ENCODE measurements at places on chromosomes 1 and 21. TPM values are rescaled to one million over a fixed set of nuclear protein-coding genes. Genes with fewer than 3 reads are reported as not detected.

GRCh38 chr1:99788896-99789295, 22.5 kb upstream of the FRRS1 start:
- DNase-seq, result no peak

DNA sequence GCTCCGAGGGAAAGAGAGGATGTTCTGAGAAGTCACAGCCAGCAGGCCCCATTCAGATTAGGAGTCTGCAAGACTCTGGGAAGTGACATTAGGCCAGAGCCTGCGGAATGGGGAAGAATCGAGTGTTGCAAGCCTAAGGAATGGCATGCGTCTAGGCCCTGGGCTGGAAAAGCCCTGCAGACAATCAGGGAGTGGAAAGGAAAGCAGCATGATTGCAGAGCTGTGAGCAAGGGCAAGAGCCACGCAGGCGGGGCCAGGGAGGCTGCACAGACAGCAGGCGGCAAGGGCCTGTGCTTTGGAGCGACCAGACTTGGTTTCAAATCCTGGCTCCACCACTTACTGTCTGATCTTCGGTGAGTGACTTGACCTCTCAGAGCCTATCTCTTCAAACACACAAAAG, 118.2 kb downstream of the RRAGC start:
- no peak for DNase-seq

The VCAM1 gene
- total RNA-seq, result 0.05 TPM

GRCh38 chr1:212228076-212228475, 57.1 kb upstream of the PPP2R5A start:
- no peak for DNase-seq

DNA sequence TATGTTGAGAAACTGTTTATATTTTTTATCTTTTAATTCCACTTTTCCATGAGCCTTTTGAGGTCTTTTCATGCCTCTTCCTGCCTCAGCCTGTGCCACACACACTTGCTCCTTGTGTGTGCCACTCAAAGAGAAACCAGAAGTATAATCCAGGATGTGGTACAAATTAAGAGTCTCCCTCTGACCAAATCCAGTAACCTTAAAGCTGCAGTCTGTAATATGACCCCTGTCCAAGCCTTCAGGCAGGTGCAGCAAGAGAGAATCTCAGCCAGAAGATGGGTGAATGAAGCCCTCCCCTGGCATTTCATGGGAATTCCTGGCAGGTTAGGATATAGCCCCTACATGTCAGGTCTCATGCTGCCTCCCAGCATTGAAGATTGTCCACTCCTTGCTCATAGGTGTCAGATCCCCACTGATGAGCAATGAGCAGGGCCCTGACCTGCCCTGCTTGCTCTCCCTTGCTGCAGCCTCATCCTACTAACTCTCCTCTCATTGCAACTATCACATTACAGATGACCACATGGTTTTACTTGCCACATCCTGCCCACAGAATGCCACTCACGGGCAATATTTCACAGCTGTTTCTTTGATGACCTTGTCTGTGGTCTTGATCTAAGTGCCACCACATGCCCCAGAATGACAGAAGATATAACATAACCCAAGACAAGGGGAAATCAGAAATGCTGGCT, 169.3 kb downstream of the SEC16B start:
- peak; percentile 32 for DNase-seq

The CLCA1 gene
- total RNA-seq, result not detected

DNA sequence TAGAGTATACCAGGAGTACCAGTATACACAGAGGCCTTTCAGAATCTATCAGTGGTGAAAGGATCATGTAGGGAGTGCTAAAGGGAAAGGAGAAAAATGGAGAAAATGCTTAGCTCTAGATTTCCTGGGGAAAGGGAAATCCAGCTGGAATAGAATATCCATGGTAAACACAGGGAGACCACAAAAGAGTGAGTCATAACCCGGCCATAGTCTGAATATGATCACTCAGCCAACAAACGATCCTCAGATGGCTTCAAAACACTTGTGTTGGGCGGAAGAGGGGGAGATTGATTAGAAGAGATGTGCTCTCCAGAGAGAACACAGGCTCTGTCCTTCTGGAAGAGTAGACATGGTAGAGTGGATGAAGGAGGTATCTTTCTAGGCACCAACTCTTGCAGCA, 180.6 kb downstream of the PAPPA2 start:
- DNase-seq, result peak; percentile 26

The CFAP57 gene
- 0.98 TPM for total RNA-seq

The PLA2G2C gene
- total RNA-seq, result not detected

GRCh38 chr1:203516906-203517305, 23.0 kb downstream of the OPTC start:
- no peak for DNase-seq

DNA sequence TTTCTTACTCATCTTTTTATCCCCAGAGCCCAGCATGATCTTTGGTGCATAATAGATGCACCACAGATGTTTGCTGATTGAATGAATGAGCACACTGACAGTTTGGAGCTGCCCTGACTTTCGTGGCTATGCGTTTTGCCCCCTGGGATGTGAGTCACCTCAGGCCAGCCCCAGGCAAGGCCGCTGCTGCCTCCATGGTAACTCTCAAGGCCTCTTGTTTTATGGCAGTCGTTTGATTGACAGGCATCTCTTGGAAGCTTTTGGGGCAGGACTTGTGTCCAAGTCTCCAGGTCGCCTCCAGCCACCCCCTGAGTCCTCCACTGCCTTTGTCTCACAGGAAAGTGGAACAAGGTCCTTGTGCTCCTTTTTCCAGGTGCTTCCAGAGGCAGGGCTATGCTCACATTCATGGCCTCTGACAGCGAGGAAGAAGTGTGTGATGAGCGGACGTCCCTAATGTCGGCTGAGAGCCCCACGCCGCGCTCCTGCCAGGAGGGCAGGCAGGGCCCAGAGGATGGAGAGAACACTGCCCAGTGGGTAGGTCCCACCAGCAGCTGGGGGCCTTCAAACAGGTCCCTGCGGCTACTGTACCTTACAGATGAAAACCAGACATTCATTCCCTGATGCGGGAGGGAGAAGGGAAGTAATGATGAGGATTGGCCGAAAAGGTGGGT, 11.2 kb downstream of the PSEN2 start:
- DNase-seq, result no peak

The ZNF683 gene
- not detected for total RNA-seq

The DTL gene
- total RNA-seq, result 56.6 TPM

GRCh38 chr1:50898773-50899172, 61.3 kb downstream of the FAF1 start:
- no peak for DNase-seq

- no peak for DNase-seq
Observed at GRCh38 chr1:7667159-7667558, 103.9 kb upstream of the VAMP3 start.

DNA sequence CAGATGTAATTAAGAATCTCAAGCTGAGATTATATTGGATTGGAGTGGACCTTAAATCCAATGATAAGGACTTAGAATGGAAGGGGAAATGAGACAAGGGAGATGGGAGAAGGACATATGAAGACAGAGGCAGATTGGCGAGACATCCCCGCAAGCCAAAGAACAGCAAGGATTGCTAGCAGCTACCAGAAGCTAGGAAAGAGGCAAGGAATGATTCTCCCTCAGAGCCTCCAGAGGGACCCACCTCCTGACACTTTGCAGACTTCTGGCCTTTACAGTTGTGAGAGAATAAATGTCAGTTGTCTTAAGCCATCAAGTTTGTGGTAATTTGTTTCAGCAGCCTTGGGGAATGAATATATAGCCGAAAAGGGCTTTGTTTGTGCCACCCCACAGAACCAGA, 20.7 kb downstream of the METTL13 start:
- DNase-seq, result no peak

The SLC9C2 gene
- not detected for total RNA-seq

- no peak for DNase-seq
Observed at GRCh38 chr1:202888221-202888530, 773 bp downstream of the RABIF start.

DNA sequence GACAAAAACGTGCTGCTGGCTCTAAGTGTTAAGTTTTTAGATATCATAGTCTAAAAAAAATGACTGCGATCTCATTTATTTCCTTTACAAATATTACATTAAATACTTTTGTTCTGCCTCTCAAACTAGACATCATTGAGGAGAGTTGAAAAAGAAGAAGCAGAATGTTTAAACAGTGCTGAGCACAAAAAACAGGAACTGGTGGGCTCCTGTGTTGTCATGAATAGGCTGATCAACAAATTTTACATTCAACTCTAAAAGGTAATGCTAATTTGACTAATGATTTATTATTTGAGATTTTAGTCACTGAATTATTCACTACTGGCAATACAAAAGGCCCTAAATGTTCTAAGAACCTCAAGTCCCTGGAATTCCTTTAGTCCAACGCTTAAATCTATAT, 66.1 kb downstream of the GPATCH2 start:
- DNase-seq, result no peak

- peak; percentile 59 for DNase-seq
Observed at GRCh38 chr1:85295006-85295431, 18.6 kb upstream of the BCL10 start.

- no peak for DNase-seq
Observed at GRCh38 chr1:60170709-60171108, 97.1 kb upstream of the C1orf87 start.

- DNase-seq, result no peak
Observed at GRCh38 chr21:33789697-33790096, 125.9 kb downstream of the ATP5PO start.

The ACBD3 gene
- total RNA-seq, result 71.0 TPM

The PRR9 gene
- not detected for total RNA-seq

All from A172 (cell line).